Central memory CD4-positive, alpha-beta T cell (primary cell): ENCODE measurements at places on chromosomes 1 and 21.
A peak's percentile ranks its signal among the peaks of the same experiment; 100 is the strongest.

- no peak for DNase-seq
Measured at GRCh38 chr1:51600529-51600928, 16.4 kb upstream of the OSBPL9 start.

GRCh38 chr1:162333991-162334390, 42.7 kb downstream of the SPATA46 start:
- no peak for DNase-seq

- no peak for DNase-seq
Measured at GRCh38 chr1:3692598-3692997, 40.3 kb downstream of the TP73 start.

DNA sequence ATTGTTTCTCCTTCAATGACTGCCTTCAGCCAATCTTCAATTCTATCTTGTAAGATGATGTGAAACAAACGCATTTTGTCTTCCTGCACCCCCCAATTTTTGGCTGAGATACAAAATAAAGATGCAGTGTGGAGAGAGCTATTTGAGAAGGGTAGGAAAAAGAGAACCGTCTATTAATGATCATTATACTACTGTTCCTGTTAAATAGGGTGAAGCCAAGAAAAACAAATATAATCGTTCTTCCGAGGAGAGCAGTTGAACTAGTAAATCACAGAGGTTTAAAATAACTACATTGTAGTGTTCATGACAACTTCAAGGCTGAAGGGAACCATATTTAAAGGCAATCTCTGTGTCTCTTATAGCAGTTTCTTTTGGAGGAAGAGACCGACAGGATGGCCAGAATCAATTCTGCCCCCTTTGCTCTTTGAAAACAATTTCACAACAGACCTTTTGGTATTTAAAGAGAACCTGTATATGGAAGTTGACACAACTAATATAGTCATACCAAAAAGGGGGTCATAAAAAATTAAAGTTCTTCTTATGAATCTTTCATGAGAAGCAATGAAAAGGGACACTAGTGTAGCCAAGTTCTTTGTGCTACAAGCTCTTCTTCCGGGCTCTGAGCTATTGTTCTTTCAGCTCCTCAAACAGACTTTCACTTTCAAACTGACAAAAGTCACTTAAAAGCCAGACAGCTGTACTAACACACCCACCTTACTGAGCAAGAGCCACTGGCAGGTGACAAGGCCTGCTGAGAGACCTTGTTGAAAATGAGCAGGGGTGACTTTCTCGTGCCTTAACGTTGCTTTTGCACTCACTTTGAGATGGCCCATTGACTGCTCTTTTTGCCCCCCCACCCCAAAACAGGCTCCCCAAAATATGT, 30.9 kb downstream of the PROX1 start:
- no peak for DNase-seq

DNA sequence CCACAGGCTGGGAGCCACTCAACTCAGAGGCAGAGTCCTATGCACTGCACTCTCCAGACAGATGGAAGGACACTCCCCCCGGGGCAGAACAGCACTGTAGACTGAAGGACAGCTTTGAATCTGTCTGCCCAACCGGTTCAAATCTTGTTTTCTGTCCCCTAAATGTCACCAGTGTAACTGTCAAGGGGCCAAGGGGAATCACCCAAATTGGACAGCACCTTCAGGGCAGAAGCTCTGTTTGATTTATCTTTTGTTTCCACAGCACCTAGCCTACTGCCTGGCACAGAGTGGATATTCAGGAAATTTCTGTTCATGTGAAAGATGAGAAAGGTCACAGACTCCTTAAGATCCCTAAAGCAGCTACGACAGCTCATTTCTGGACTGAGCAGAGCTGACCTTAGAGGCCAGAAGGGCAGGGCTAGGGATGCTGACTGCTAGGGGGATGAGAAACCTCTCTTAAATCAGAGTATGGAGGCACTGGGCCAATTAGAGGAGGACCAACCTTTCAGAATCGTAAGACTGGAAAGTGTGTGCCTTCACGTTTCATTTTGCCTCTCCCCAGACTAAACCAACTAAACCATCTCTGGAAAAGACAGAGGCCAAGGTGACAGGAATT, 41.0 kb downstream of the ITPKB start:
- DNase-seq = no peak

GRCh38 chr1:12580054-12580887, 37.7 kb downstream of the DHRS3 start:
- DNase-seq = no peak

DNA sequence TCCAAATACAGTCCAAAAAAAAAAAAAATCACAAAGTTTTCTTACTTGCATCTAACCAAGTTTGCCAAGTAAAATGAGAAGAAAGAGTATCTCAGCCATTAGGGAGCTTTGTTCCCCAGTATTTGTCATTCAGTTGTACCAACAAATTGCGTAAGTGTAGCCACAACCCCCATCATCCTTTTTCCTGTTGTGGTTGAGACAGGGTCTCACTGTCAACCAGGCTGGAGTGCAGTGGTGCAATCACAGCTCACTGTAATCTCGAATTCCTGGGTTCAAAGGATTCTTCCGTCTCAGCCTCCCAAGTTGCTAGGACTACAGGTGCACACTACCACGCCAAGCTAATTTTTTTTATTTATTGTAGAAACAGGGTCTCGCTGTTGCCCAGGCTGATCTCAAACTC, 9.5 kb downstream of the STX6 start:
- peak; percentile 55 for DNase-seq

DNA sequence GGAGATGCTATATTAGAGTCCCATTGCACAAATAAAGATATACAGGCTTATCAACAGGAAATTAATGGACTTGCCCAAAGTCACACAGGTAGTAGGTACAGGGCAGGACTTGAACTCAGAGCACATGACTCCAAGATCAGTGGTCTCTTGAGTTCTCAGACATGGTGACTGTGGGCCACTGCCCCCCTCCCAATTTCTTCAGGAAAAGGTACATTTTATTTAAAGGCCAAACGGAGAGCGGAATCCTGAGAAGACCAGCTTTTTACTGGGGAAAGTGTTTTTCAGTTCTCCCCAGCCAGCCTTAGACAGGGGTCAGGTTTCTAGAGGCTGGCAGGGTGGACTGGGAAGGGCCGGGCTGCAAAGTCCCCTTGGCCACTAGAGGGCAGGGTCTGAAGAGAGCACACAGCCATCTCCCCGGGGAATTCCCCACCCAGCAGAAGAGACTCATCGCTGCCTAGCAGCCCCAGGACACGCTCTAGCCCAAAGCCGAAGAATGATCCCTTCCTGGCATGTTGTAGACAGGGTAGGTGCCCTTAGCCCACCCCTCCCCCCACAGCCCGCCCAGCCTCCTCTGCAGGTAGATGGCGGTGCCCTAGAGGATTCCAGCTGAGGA, 29.7 kb downstream of the ACP6 start:
- peak; percentile 68 for DNase-seq

DNA sequence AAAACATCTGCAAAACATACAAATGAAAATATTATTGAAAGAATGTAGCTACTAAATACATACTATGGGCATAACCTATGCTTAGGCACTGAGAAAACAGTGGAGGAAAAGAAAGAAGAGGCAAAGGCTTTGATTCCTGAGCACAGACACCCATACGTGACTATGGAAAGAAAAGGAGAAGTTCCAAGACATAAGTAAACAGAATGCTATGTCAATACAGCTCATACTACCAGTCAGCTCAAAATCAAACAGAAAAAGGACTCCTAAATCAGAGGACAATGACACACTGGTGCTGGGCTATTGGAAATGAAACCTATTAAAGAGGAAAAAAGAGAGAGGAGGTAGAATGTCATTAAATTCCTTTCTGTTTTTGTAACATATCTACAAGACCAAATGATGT, 225.4 kb downstream of the SMYD3 start:
- DNase-seq = no peak

DNA sequence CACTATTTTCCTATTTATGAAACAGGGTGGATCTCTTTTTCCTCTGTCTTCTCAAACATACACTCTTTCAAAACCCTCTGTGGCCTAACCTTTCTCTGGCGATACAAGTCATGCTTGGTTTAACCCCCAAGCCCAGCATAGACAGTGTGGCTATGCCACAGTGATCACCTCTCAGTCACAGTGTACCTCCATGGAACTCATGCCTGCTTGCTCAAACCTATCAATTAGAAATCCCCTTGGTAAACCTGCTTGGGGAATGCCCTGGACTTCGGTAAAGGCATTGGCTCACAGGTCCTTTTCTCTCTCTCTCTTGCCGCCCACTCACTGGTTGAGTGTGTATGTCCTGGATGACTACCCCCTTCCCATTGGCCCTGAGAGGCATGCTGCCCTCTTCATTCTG, 147.5 kb downstream of the CYYR1 start:
- no peak for DNase-seq

GRCh38 chr1:14961661-14962267, 191.8 kb upstream of the TMEM51 start:
- DNase-seq = no peak

GRCh38 chr1:47184822-47185677, 4.8 kb downstream of the PDZK1IP1 start:
- no peak for DNase-seq

DNA sequence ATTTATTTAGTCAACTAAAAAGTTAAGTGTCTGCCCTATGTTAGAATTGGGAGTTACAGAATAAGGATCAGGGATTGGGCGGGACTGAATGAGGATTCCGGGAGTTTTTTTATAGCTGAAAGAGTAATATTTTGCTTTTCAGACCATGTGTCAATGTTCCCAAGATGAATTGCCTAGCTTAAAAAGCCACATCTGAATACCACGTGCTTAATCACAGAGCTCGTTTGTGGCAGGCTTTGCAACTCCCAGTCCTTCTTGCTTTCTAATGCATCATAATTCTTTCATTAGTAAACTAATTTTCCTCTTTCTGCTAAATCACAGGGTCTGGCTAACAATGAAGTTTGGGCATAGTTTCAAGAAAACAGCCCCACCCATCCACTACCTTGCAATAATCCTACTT, 4.2 kb upstream of the BCL10 start:
- DNase-seq = no peak

DNA sequence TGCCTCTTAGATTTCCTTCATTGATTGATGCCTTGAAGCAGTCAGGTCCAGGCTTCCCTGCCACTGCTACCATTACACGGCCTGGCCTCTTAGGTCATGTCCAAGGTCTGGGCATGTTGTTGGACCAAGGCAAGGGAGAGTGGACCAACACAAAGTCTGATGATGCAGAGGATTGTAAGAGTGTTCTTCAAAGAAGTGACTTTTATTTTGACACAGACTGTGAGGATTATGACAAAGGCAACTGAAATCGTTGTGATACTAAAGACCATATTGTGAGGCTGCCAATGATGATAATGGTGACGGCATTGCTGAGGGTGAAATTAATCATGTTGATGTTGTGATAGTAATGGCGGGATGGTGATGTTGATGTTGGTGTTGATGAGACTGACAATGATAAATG, 149.5 kb downstream of the GRIK3 start:
- DNase-seq = no peak

- no peak for DNase-seq
Measured at GRCh38 chr1:79322511-79323027, 316.0 kb upstream of the ADGRL4 start.

DNA sequence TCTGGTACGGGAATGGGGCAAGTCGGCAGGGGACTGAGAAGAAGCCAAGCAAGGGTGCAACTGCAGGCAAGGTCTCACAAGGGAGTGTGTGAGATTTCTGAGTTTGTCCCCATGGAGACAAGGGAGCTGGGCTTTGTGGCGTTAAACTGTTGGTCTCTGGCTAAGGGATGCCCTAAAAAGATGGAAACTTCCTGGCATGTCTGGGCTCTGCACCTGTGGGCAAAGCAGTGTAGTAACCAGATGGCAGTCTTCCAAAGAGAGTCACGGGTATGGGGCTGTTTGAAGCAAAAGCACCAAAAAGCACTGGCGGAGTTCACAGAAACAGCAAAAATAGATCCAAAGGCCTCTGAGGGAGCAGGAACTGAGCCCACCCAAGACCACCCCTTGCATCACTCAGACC, 104.8 kb upstream of the SLC44A3 start:
- no peak for DNase-seq

DNA sequence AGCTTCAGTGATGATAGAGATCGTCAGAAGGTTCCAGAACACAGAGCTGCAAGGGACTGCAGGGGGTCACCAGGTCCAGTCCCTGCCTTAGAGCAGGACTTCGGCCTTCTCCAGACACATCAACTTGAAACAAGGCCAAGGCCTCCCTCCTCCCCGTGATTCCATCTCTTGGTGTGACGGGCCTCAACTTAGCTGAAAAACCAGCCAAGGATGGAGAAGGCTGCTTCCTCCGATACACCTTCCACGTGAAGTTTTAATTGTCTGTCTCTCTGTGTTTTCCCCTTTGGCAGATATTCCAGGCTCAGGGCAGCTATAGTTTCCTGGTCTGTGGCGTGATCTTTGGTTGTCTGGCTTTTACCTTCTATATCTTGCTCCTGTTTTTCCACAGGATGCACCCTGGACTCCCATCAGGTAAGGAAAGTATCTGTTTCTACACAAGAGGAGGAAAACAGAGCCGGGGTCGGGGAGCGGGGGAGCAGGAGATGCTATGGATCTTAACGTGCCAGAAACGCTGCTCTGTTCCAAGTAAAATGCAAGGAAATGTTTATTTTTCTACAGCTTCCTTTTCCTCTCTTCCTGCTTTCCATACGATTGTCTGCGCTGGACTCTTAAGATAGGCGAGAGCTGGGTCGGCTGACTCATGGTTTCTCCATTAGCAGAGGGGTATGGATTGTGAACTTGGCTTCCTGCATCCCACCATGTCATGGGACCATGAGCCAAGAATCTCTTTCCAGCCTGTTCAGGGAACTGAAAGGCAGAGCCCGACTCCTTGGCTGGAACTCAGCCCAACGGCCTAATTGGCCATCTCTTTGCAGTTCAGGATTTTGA, 32.8 kb downstream of the ELK4 start:
- DNase-seq = no peak

GRCh38 chr1:39507230-39507928, 15.9 kb downstream of the BMP8A start:
- DNase-seq = no peak

DNA sequence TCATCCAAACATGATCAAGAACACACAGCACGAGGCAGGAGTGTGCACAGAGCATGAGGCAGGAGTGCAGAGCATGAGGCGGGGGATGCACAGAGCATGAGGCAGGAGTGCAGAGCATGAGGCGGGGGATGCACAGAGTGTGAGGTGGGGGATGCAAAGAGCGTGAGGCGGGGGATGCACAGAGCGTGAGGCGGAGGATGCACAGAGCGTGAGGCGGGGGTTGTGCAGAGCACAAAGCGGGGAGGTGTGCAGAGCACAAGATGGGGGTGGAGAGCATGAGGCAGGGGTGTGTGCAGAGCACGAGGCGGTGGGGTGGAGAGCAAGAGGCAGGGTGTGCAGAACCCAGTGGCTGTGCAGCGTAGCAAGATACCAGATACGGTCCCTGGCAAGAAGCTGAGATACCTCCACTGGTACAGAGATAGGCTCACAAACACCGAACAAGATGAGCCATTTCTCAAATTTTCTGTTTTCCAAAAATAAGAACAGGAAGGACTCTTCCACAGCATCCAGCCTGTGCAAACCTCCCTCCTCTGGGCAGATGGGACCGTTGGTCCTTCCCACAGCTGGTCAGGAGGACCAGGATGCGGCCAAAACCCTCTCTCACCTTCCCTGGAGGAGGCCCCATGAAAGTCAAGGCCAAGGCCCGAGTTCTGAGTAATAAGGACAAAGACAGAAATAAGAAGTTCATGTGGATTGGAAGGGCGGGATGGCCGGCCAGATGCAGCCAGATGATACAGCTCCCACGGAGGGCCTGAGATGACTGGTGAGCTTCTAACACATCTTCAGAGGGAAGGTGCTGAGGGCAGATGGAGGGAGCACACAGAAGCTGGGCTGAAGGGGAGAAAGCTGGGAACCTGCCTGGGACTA, 12.0 kb downstream of the SPATC1L start:
- DNase-seq = no peak
